ENCODE measurements at places on chromosomes 16 and 17.

GRCh38 chr17:49583889-49584288 lies 8.2 kb downstream of the NXPH3 start:
- no peak for DNase-seq

DNA sequence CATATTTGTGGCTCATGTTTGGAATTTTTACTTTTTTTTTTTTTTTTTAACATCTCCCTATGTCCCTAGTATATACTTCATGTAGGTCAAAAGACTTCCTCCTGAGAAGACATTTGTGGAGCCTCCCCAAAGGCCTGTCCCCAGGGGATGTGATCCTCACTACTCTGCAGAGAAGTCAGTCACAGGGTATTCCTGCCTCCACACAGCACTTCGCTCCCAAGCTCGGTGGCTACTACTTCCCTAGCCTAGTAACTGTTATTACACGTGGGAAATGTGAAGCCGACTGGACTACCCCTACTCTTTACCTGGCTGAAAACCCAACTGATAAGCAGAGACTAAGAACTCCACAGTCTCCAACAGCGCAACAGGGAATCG lies 116.8 kb downstream of the HIC1 start:
- DNase-seq, result no peak

DNA sequence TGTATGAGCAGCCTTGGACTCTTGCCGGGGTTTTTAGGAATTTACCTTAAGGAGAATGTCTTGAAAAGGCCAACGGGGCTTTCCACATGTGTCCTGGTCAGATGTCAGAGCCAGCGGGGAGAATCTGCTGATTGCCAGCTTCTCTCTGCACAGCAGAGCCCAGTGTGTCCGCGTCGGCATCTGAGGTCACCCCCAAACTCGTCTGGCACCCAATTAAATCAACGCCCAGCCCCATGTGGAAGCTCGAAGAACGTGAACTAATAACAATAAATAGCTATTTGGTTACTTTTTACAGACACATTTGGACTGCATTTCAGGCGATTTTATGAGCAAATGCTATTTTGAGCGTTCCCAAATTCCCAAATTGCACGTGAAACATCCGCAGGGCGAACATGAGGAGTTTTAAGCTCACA lies 303.5 kb downstream of the FOXL1 start:
- DNase-seq, result no peak

DNA sequence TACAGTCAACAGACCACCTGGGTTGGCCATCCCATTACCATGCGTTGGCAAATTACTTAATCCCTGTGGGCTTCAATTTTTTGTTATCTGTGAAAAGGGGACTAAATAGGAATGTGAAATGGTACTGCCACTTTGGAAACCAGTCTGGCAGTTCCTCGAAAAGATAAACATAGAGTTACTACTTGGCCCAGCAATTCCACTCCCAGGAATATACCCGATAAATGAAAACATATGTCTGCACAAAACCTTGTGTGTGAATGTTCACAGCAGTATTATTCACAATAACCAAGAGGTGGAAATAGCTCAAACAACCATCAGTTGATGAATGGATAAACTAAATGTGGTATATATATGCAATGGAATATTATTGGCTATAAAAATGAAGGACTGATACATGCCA lies 87.9 kb downstream of the TANGO6 start:
- DNase-seq, result no peak

GRCh38 chr17:74274709-74275340 lies 791 bp downstream of the DNAI2 start:
- no peak for DNase-seq

- DNase-seq, result no peak
Measured at GRCh38 chr17:44436336-44436735, 46.9 kb upstream of the ITGA2B start.

GRCh38 chr16:81296631-81297030 lies 18.1 kb upstream of the GAN start:
- DNase-seq, result no peak

GRCh38 chr16:88472069-88472468 lies 19.0 kb downstream of the ZFPM1 start:
- DNase-seq, result no peak

GRCh38 chr17:1896243-1897104 lies 66.7 kb downstream of the RPA1 start:
- DNase-seq, result no peak

- no peak for DNase-seq
Measured at GRCh38 chr17:48011405-48012150, 26.0 kb downstream of the COPZ2 start.

DNA sequence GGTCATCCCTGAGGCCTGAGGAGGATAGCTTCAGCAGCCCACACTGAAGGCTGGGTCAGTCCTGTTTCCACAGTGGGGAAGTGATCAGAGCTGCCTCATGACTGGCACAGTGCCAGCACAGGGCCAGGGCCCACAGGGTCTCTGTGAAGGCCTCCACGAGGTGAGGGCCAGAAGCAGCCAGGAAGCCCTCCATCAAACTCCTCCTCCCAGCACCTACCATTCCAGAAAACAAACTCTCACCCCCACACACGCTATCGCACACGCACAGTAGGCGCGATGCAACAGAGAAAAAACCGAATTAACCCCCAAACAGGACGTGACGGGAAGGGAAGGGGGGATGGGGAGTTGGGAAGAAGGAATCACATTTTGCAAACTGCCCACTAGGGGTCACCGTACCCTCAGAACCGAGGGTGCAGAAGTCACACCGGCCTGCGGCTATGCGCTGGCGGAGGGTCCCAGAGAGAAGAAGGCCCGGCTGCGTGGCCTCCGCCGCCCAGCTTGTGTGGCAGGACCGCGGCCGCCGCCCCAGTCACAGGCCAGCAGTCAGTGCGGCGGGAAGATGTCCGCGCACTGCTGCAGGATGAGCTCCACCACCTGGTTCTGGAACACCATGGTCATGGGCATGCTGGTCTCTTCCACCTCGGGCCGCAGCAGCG lies 37.6 kb downstream of the ARHGAP27 start:
- no peak for DNase-seq

GRCh38 chr16:12617401-12617819 lies 186.3 kb downstream of the CPPED1 start:
- no peak for DNase-seq

DNA sequence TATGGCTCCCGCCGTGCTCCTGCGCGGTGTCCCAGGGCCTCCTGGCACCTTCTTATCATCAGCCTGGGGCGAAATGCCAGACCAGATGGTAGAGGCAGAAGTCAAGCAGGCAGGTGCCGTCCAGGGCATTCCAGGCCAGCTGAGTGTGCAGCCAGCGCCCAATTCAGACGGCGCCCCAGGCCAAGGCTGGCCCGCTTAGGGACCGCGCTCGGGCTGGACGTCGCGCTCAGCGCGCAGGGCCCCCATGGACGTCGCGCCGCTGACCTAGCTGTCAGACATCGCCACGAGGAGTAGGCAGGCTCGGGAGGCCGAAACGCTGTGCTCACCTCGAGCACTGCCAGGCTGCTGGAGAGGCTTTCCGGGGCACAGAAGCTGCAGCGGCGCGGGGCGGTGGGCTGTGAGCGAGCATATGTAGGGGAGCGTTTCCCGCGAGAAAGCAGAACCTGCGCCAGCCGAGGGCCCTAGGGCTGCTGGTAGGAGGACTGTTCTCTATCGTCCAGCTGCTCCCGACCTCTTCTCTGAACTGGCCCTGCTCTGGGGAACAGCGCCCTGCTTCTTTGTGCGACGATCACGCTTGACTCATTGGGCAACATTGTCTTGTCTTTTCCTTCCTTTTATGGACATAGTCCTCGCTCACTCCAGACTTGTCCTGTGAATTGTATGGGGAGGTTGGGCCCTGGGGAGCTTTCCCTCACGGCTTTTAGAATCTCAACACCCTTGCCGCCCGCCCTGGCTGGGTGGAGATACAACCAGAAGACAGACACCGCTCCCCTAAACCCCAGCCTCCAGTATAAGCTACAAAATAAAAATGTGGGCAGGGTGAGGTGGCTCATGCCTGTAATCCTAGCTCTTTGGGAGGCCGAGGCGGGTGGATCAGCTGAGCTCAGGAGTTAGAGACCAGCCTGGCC lies 8.4 kb upstream of the CA4 start:
- no peak for DNase-seq

GRCh38 chr16:21156767-21157467 lies 1.6 kb upstream of the LDAF1 start:
- no peak for DNase-seq

DNA sequence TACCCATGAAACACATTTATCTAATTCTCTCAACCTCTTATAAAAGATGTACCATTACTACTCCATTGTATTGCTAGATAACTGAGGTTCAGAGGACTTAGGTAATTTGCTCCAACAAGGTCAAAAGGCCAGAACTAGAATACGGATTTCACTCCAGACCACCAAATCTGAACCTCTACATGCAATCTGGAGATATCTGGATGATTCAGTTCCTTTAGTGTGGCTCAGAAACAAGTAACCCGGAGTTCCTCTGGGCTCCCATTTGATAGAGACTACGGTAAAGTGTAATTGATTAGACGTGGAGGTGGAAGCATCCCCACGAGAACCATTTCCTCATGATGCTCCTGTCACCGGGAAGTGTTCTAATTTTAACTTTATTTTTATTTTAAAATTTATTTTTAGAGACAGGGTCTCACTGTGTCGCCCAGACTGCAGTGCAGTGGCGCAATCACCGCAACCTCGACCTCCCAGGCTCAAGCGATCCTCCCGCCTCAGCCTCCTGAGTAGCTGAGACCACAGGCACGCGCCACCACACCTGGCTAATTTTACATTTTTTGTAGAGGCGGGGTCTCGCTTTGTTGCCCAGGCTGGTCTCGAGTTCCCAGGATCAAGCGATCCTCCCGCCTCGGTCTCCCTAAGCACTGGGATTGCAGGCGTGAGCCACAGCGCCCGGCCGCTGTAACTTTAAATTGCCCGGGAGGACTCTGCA lies 608 bp upstream of the COX10 start:
- no peak for DNase-seq

- DNase-seq, result no peak
Measured at GRCh38 chr17:47652570-47652969, 2.9 kb downstream of the KPNB1 start.

GRCh38 chr17:2974347-2974746 lies 89.1 kb downstream of the OR1D5 start:
- DNase-seq, result no peak

- no peak for DNase-seq
Measured at GRCh38 chr17:38669520-38669919, 5.2 kb downstream of the EPOP start.

- DNase-seq, result no peak
Measured at GRCh38 chr17:79027274-79027924, 3.4 kb downstream of the C1QTNF1 start.

- no peak for DNase-seq
Measured at GRCh38 chr16:87583453-87584131, 18.7 kb upstream of the JPH3 start.

GRCh38 chr17:47869114-47869513 lies 18.2 kb upstream of the SP6 start:
- no peak for DNase-seq

GRCh38 chr17:62705156-62705777 lies 77.8 kb downstream of the MRC2 start:
- no peak for DNase-seq

DNA sequence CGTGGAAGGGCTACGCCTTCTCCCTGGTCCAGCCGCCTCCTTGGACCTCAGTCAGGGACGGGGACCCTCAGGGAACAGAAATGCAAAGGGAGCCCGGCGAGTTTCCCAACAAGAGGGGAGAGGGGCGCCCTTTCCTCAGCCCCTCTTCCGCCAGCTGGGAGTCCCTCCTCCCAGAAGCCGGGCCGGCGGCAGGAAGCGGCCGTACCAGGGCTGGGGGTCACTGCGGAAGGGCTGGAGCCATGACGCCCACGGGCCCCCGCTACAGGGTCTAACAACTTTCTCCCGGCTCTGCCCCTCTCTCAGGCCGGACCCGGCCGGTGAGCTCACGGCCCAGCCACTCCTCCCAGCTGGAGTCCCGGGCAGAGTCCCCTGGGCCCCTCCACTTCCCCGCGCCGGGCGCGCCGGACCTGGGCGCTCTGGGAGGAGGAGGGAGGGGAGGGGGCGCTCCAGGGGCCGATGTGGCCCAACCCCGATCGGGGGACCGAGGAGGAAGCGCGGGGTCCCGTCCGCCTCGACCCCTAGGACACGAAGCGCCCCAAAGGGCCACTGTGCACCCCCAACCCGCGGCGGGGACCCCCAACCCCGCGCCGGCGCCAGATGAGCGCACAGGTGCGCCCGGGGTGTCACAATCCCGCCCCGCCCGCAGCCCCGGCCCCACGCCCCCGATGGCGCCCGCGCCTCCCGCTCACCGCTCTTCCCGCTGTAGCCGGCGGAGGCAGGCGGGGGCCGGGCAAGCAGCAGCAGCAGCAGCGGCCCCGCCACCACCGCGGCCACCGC lies 578 bp downstream of the PGAP6 start:
- DNase-seq, result no peak

GRCh38 chr17:73061161-73061560 lies 31.3 kb downstream of the SLC39A11 start:
- DNase-seq, result no peak

- DNase-seq, result no peak
Measured at GRCh38 chr16:66660422-66661209, 35.9 kb downstream of the CMTM4 start.

DNA sequence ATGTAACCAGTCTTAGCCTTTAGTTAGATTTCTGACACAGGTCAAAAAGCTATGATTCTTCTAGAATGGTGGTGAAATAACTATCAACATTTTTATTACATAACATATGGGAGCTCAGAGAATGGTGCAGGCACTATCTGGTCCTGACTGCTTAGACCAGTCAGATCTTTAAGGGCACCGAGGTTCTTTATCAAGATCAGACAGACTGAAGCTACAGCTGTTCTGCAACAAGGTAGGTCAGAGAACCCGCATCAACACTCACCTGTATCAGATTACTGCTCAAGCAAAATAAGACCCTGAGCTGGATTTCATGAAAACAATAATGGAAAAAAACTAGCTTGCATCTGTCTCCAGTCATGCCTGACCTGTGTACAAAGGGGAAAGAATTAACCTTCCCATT lies 160.4 kb downstream of the KCNJ2 start:
- no peak for DNase-seq

- no peak for DNase-seq
Measured at GRCh38 chr16:15650698-15651171, 690 bp downstream of the NDE1 start.

GRCh38 chr17:35616536-35616935 lies 29.4 kb downstream of the AP2B1 start:
- no peak for DNase-seq

GRCh38 chr17:73971127-73971526 lies 232.4 kb upstream of the RPL38 start:
- no peak for DNase-seq

DNA sequence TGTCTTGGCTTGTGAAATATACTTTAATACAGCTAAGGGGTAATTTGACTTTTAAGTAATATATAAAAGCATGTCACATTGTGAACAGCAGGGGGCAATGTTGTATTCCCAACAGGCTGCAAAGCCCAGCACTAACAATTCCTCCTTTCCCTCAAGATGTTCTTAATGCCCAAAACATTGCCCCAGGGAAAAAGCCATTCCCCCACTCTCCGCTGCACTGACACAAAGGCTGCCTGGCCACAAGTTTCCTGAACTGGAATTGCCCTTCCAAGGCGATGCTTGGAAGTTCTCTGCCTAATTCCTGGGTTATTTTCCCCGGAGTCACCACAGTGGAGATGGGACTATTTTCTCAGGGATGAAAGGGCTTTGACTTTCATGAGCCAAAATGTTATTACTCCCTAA lies 27.2 kb downstream of the CLEC16A start:
- no peak for DNase-seq

GRCh38 chr17:69430488-69430887 lies 16.0 kb downstream of the MAP2K6 start:
- no peak for DNase-seq

GRCh38 chr17:43360376-43360738 lies 38.4 kb upstream of the ARL4D start:
- DNase-seq, result no peak

GRCh38 chr16:24098896-24099295 lies 157.2 kb upstream of the CACNG3 start:
- no peak for DNase-seq

GRCh38 chr16:14223632-14224031 lies 152.5 kb downstream of the MRTFB start:
- no peak for DNase-seq

All from stimulated activated CD8-positive, alpha-beta memory T cell treated with anti-CD3 and anti-CD28 coated beads, Interleukin-15, amount 100 ng/mL, for 24 hours (primary cell).